MCF 10A (cell line): ENCODE measurements at places on chromosomes 4 and X.

- peak; percentile 16 for DNase-seq
Measured at GRCh38 chr4:77817304-77818072, 1.7 kb downstream of the CNOT6L start.

DNA sequence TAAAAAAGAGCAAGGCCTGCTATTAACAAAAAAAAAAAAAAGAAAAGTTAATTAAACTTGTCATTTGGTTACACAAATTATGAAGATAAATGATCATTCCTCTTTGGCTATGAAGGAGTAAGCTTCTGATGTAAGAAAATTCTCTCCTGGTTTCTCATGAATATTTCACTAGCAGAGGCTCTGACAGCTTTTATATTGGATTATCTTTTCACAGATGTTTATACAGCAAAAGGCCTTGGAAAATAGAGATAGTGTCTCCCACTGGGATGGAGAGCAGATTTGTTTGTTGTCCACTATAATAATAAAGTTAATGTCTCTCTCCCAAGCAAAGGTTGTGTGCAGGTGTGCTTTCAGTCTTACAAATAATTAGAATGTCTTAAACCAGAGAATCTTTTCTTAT is 40.7 kb upstream of the PDGFC start:
- DNase-seq: no peak

- no peak for DNase-seq
Measured at GRCh38 chr4:53589511-53589910, 1.8 kb downstream of the LNX1 start.

GRCh38 chrX:9087271-9088040 is 53.5 kb upstream of the FAM9B start:
- DNase-seq: no peak

DNA sequence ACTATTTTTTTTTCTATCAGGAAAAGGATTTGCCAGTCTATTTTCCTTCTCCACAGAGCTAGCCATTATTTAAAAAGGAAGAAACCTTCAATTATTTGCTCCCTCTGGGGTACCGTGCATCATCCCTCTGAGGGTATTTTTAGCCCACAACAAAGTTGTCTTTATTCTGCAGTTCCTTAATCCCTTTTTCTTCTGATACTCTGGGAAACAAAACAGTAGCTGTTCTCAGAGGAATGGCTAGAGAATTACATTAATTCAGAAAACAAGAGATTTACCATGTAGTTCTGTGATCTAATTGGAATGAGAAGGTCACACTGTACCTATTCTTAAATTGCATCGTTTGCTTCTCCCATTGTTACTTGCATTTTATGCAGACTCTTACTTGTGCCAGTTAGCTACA is 1056.7 kb downstream of the STIM2 start:
- DNase-seq: no peak

GRCh38 chr4:98481167-98481566 is 177.2 kb downstream of the TSPAN5 start:
- no peak for DNase-seq

DNA sequence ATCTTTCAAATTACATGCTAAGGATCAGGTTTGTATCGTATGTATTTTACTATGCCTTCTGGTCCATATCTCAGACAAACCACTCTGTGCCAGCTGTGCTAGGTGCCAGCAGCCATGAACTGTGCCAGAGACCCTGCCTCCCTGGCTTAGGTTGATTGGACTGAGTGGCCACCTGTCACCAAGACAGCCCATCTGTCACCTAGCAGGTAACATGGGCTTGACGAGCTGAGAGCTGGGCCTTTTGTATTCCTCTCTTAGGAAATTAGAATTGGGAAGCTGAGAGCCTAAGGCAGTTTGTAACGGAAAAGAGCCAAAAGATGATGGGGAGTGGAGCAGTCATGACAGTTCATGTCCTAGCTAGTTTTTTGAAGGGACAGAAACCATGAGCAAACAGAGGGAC is 42.5 kb downstream of the TMEM164 start:
- no peak for DNase-seq

- DNase-seq: no peak
Measured at GRCh38 chrX:23670528-23670927, 3.2 kb downstream of the PRDX4 start.

DNA sequence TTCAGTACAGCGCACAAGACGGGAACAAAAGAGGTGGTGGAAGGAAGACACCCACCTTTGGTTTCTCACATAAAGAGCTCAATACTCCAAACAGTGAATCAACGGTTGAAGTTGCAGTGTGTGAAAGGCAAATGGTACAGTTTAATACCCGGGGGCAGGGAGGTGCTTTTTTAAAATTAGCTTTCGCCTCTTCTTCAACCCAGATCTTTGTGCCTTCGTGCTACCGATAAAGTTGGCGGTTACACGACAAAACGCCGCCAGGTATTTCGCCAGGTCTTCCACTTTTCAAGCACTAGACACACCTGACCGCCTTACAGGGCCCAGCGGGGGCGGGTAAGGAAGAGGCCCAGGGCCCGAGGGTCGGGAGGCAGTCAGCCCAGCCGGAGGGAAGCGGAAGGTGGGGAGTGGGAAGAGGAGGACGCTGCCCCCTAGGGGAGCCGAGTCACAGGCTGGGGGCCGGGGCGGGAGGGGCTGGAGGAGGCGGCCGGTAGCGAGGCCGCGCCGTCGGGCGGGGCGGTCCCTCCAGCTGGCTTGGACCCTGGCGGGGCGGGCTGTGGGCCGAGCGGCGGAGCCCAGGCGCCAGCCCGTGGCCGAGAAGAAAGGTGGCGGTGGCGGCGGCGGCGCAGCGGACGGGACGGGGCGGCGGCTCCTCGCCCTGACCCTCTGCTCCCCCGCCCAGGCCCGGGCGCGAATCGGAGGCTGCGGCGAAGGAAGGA is 16.0 kb downstream of the UTP3 start:
- peak; percentile 72 for DNase-seq

- DNase-seq: no peak
Measured at GRCh38 chrX:42823443-42823842, 45.5 kb upstream of the PPP1R2C start.

DNA sequence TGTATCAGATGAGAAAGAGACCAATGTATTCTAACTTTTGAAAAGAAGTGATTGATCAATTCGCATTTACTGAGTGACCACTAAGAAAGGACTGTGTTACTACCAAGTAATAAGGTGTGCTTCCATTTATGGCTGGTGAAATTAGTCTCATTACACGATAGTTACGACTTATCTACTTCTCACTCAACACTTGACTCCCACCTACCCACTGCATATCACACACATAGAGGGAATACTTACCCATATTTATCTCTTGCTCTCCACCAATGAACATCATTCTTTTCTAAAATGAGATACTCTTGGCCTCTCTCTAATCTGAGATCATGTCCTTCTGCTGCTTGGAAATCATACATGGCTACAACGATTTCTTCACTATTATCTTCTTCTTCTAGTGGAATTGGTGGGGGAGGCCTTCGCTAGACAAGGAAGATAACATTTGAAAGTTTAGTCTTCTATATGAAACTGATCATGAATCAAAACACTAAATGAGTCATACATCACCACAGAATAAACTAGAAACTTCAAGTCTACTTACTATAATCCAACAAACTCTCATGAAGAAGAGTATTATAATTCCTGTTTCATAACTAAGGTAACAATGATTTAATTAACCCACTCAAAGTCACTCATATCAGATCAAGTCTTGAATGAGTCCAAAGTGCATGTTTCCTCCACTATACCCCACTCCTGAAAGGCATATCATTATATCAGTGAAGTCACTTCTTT is 33.7 kb upstream of the TXK start:
- DNase-seq: no peak

- DNase-seq: no peak
Measured at GRCh38 chrX:118215346-118215745, 98.7 kb upstream of the KLHL13 start.

GRCh38 chr4:153476829-153477574 is 10.8 kb downstream of the TMEM131L start:
- no peak for DNase-seq

- no peak for DNase-seq
Measured at GRCh38 chr4:159856451-159856850, 753.6 kb downstream of the RAPGEF2 start.

DNA sequence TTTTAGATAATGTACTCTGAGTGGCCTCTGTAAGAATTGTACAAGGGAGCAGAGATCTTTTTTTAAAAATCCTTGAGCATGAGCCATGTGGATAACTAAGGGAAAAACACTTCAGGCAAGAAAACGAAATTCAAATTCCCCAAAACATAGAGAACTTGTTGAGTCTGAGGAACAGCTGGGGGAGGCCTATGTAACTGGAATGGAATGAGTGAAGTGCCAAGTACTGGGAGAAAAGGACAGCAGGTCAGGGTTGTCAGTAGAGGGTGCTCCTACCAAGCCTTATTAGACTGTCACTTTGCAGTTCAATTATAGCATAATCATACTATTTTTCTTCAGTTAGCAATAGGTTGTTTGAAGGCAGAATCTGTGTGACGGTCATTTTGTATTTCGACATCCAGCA is 135.1 kb downstream of the ARHGAP6 start:
- no peak for DNase-seq

GRCh38 chr4:159367781-159368080 is 264.9 kb downstream of the RAPGEF2 start:
- no peak for DNase-seq

GRCh38 chrX:34638116-34638515 is 19.0 kb downstream of the TMEM47 start:
- DNase-seq: peak; percentile 57

- DNase-seq: no peak
Measured at GRCh38 chrX:119055687-119056086, 17.1 kb upstream of the CT47C1 start.

- DNase-seq: no peak
Measured at GRCh38 chr4:57090079-57090478, 20.1 kb downstream of the IGFBP7 start.

GRCh38 chr4:176784816-176785215 is 7.9 kb downstream of the VEGFC start:
- no peak for DNase-seq

DNA sequence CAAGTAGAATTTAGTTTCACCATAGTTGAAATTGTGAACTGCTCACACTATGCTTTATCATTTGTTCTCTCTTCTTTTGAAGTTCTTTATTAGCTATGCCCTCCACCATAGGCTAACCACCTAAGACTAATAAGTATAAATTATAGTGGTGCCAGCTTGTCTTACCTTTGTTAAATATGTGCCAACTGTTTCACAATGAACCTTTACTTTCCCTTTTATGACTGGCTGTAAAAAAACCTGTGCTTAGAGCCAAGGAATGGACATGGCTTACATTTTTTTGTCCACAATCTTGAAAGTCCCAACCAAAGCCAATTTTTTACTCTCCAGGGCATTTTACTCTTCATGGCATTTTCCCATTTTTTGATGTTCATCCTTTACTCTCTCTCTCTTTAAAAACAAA is 123.5 kb upstream of the LEF1 start:
- peak; percentile 17 for DNase-seq

GRCh38 chr4:48902266-48902665 is 4.3 kb downstream of the OCIAD2 start:
- peak; percentile 80 for DNase-seq

DNA sequence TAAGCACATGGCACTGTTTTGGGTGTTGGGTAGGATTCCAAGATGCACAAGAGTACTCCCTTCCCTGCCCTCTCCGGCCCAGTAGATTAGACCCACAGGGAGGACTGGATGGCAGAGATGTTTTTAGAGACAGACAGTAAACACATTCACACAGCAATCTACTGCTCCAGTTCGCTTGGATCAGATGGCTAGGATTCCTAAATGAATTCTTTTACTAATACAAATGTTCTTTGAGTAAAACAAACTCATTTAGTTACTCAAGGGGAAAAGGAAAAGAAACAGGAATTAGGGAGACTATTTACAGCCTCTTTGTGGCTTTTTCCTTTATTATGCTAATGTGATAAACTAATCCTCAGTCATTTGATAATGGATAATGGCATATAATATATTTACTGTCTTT is 5.9 kb downstream of the SNX25 start:
- DNase-seq: no peak

- DNase-seq: peak; percentile 98
Measured at GRCh38 chr4:139453371-139454110, 380 bp upstream of the RAB33B start.

GRCh38 chrX:136525738-136526606 is 6.0 kb upstream of the VGLL1 start:
- DNase-seq: peak; percentile 87
